Mesenchymal stem cell (in vitro differentiated cells and primary cell): ENCODE measurements at places on chromosomes 4 and X.

- DNase-seq, result no peak
Measured at GRCh38 chr4:152705903-152706302, 26.1 kb upstream of the TMEM154 start.

- DNase-seq, result peak; percentile 66
Measured at GRCh38 chrX:11381464-11381863, 88.3 kb downstream of the AMELX start.

GRCh38 chr4:87541521-87541920, 12.3 kb upstream of the SPARCL1 start:
- no peak for DNase-seq

DNA sequence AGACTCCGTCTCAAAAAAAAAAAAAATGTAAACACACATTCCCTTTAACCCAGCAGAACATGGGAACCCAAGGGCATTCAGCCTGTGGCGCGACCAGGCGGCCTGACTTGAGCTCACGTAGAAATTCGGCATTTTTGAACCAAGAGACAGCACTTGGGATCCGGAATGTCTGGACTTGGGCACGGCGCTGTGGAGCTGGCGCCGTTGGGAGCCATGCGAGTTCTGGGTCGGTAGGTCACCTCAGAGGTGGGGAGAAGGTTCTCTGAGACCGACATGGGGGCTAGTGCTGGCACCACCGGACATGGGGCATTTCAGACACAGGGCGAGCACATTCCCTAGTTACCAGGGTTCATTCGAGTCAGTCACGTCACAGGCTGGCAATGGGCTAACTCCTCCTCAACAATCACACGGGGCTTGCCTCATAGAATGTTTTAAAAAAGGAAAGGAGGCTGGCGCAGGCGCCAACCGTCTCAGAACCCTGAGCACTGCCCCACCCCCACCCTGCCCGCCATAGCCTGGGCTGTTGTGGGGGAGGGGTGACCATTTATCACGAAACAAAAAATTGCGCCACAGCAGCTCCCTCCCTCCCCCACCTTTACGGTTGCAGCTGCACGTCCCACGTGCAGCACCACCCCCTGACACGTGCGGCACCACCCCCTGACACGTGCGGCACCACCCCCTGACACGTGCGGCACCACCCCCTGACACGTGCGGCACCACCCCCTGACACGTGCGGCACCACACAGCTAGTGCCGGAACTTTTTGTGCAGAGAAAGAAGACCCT, at the start of gene TEX28:
TSS of gene TEX28 (minus strand) at position 334 of the 784 bp plus-strand sequence. CDS start 3,007 bp downstream, outside the sequence.
- no peak for DNase-seq

- peak; percentile 29 for DNase-seq
Measured at GRCh38 chr4:80185787-80186548, 11.3 kb upstream of the PRDM8 start.

GRCh38 chrX:93591398-93591797, 82.0 kb downstream of the NAP1L3 start:
- DNase-seq, result no peak

DNA sequence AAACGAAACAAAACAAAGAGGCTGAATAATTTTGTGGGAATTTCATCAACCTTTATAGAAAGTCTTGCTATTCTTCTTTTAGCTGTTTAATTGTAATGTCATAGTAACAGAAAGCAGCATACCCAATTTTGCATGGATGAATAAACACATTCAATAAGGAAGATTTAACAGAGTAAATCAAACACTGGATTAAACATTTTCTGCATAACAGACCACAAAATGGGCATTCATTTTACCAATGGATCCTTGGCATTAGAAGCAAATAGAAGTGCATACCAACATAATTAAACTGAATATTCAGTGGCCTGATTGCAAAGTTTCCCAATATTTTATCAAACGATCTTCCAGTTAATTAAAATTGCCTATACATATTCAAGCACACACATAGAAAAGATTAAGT, 4.4 kb upstream of the CHM start:
- no peak for DNase-seq

GRCh38 chr4:80781431-80781830, 249.1 kb upstream of the BMP3 start:
- DNase-seq, result no peak

GRCh38 chrX:69192603-69193002, 27.4 kb upstream of the PJA1 start:
- DNase-seq, result no peak

DNA sequence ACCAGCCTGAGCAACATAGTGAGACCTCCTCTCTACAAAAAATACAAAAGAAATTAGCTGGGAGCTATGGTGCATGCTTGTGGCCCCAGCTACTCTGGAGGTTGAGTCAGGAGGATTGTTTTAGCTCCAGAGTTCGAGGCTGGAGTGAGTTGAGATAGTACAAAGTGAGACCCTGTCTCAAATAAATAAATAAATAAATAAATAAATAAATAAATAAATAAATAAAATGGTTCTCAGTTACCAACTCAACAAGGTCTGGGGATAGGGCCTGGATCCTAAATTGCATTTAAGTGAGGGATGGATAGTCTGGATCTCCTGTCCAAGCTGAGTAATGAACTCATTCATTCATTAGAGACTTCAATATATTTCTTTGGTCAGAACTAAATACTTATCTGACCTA, 115.7 kb upstream of the IL1RAPL2 start:
- no peak for DNase-seq

DNA sequence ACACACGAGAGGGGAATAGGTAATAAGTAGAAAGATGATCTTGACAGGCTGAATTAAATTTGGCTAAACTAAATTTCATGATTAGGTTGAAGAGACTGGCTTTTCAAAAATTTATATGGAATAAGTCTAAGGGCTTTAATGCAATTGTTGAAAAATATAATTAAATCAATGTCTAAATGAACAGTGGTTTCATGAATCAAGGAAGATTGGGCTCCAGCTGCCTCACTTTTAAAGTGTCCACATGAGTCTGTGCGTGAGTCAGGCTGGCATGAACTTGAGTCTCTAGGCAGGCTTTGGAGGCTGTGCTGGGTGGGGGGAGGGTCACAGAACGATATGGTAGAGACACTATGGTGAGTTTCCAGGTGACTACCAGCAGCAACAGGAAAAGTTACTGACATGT, 111.9 kb downstream of the SORBS2 start:
- no peak for DNase-seq

- no peak for DNase-seq
Measured at GRCh38 chrX:830532-830931, 199.9 kb downstream of the SHOX start.

GRCh38 chr4:151468715-151469696, 60.0 kb downstream of the FHIP1A start:
- DNase-seq, result no peak

GRCh38 chr4:73864365-73864764, 4.8 kb upstream of the CXCL1 start:
- DNase-seq, result no peak

DNA sequence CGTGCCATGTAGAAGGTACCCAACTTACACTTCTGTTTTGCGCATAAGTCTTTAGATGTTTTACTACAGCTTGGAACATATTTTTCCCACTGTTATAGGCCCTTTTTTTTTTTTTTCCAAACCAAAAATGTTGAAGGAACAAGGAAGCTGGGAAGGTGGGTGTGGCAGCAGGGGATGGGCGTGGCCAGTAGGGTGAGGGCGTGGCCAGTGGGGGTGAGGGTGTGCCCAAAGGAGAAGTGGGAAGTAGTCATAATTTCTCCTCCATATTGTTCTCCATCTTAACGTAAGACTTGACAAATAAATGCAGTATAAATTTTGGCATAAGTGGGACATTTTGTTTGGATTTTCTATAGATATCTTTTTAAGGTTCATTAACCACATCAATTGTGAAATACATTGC, 30.4 kb downstream of the CLDN22 start:
- no peak for DNase-seq

DNA sequence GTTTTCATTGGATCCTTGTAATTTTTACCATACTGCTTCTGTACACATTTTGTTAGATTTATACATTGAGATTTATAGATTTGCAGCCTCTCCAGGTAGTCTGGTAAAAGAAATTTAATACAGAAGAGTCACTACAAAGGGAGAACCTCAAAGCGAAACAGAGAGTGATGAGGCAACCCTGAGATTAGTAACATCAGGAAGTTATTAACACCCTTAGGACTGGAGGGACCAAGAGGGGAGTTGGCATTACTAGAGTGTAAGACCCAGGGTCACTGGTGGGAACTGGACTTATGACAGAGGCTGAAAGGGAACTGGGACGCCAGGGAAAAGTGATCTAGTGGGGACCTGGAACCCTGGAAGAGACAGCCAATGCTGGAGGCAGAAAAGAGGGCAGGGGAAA, 20.6 kb upstream of the MAML3 start:
- no peak for DNase-seq

GRCh38 chr4:142345924-142346323, 500.2 kb downstream of the INPP4B start:
- DNase-seq, result no peak

DNA sequence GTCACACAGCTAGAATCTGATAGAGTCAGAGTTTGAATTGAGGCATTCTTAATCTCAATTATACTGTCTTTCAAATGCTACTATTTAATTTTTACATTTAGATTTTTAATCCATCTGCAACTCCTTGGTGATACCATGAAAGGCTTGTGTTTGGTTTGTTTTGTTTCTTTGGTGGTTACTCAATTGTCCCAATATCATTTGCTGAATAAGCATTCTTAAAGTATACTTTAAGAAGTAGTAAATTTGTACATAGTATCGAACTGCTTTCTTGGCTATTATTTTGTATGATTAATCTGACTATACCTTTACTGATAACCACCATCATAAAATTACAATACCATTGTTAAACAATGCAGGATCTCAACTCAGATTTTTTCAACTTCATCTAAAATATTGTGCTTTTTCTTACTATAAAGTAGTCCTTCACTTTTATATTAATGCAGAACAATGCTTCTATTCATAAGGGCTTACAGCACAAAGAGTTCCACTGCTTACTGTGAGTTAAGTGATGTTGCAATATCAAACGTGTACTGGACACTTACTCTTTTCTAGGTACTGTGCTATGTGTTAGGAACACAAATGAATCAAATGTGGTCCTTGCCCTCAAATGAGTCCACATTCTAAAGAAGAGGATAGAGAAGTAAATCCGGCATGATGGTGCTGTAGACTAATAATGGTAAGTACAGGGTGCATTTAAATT, 111.2 kb upstream of the GRIA3 start:
- DNase-seq, result no peak

DNA sequence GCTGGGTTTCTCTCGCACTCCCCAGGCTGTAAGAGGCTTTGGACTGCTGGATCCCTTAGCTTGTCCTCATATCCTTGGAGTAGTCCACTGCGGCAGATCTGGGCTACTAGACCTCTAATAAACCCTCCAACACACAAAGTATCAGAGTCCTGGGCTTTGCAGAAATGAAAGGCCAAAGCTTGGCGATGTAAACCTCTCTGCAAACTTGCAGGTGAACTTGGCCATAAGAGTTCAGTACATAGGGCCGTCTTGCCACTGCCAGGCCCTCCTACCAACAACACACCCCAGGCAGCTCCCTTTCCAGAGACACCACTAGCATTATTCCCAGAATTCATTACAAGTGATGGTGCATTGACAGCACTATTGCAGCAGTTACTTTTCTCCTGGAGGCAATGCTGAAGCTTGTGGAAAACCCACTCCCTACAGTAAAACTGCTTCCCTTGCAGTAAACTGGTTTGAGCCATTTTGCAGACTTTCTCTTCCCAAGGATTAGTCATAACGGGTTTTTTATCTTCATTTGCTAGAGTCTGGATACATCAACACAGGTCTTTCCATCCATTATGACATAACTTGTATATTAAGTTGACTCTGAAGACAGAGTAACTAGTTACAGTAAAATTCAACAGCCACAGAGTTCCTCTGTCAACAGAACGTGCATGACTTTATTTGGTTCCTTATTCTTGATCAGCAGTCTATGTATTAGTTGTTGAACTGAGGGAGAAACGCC, 2.4 kb downstream of the ANKRD50 start:
- DNase-seq, result peak; percentile 48
